ENCODE measurements at places on chromosomes 5 and 9.
A peak's percentile ranks its signal among the peaks of the same experiment; 100 is the strongest.

DNA sequence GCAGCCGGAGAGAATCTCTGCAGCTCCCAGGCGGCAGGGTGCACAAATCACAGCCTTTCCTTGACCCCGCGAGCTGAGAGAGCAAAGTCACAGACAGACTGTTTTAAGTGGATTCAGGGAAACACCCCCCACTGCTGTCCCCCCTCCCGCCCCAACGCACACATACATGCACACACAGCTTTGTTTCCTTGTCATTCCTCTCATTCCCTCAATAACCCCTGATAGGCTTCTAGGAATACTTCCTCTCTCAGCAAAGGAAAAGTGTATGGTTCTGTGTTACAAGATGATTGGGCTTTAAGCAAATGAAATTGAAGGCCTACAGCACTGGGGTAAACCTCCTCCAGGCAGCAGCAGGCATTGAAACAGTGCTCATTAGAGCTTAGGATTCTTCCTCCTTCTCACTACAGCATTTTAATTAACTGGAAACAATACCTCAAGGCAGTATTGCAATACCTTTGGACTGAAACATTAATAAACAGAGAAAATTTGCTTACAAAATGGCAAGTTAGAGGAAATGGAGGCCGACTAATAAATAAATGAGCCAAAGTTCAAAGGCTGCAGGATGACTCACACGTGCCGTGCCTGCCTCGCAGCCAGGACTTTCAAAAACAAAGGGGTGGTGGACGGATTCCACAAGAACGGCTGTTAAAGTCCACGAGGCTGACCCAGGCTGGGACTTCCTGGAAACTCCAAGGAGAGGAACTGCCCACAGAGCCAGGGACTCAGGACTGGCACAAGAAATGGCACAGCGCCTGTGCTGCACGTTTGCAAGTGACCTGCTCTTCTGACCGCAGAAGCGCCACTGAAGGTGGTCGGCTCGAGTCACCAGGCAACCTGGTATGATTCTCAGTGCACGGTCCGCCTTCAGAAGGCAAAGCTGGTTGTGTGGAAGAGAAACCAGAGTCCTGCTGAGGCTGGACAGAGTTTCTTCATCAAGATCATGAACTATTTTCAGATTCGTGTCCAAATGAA, 236.2 kb downstream of the SYK start:
- no peak for DNase-seq

DNA sequence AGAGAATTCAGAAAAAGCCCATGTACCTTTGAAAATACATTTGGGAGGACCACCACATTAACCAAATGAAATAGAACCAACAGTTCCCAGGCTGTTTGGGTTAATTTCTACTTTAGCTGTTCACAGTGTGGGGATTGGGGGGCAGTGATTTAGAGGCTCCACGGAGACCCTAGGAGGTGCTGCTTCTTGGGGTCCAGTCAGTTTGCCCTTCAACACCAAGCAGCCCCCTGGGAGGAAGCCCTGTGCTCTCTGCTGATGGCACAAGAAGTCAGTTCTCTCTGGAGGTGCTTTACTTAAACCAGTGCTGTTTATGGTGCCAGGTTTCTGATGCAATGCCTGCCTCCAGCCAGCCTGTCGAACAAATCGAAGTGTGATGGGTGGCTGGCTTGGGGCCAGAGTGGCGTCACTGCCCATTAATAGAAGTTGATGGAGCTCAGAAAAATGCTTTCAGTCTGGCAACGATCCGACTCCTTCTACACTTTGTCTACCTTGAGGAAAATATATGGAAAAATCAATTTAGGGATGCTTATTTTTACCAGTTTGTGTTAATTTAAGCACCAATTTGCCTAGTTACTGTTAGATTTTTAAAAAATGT, 134.0 kb downstream of the SNX18 start:
- peak; percentile 84 for DNase-seq

GRCh38 chr5:143114481-143114880, 289.0 kb downstream of the NR3C1 start:
- DNase-seq, result no peak

- no peak for DNase-seq
Observed at GRCh38 chr5:9062873-9063272, 483.0 kb downstream of the SEMA5A start.

DNA sequence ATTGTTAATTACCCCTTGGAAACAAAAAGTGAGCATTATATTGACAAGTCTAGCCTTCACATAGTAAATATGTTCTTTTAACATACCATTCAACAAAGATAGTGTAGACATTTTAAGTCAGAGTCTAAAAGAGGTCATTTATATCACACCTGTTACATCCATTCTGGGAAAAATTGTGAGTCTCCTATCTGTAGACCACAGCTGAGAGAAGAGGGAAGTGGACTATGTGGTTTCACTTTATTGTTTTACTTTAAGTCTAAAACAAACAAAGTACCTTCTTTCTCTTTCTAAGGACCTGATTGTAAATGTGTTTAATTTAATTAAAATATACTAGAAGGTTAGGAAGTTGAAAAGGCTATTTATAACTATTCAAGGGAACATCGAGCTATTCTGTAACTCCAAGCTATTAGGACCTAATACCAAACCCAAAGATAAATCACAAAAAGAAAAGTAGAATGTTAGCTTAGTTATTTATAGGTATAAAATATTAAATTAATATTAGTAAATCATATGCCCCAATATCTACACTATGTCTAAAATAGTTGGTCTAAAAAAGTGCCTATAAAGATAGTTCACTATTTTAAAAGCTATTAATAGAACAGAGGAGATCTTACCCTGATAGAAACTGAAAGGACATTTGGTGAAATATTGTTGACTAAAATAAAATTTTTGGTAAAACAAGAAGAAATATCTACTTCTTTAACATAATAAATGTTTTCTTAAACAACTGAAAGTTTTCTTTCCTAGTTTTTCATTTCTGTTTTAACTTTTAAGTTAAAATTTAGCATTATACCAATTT, 134.9 kb downstream of the TMEM167A start:
- no peak for DNase-seq

DNA sequence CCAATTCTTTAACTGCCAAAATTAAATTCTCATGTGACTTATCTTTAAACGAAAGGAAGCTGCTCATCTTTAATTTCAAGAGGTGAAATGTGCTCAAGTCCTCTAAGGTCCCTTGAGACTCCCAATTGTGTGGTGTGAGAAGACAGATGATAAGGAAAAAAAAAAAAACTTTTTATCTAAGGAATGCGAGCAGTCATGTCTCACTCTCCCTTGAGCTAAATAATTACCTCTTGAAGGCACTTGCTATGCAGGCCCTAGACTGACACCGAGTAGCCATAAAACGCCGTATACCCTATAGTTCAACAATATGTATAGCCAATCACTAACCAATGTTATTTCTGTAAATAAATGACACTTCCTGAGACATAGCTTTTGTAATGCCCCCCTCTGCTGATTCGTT, 1.5 kb upstream of the DTWD2 start:
- no peak for DNase-seq

DNA sequence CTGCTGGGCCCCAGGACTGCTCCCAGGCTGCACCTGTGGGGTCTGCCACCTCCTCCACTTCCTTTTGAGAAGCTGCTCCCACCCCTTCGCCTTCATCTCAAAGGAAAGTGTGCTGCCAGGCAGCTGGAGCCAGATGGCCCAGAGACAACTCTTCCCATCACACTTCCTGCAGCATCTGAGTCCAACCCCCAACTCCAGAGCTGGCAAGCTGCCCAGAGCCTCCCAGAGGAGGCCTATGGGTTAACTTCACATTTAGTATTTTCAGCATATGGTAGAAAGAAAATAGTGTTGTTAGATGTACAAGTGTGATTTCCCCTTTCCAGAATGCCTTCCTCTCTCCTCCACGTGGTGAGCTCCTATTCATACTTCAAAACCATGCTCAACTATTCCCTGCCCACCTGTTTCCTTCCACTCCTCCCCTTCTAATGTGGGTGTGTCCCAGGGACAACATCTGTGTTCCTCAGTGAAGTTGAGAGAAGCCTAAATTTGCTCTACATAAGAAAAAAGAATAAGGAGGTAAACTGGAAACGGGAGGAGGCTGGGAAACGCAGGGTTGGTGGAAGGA, 38.6 kb upstream of the KCNMB1 start:
- DNase-seq, result no peak

DNA sequence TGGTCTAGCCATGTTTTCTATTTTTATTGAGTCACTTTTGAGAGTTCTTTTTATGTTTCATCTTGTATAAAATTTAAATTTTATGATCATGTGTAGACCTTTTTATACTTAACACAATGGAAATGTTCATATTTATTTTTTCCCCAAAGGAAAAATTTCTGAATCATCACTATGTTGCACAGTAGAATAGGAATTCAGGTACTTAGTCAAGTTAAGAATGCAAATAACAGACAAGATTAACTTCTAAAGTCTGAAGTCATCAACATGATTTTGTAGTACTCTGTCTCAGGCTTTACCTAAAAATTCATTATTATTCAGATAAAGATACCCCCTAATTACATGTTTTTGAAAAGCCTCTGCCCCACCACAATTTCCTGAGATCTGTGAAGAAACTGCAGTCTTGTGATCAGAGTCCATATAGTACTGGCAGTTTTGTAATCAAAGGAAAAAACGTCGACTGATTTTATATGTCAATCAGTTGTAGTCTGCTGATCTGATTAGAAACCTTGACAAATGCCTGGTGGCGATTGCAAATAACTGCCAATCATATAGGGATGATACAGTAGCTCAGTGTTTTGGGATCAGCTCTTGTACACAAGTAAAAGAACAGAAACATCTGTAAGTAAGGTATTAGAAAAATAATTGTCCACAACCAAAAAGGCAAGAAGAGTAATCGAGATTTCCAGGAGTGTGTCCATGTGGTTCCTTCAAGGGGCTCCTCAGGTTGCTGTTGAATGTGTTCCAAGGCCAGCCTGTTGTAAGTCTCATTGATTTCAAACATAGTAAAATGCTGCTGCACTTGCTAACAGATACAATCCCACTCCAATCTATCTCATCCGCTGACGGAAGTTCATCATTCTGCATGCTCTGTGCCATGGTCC, 352.4 kb downstream of the ARRDC3 start:
- no peak for DNase-seq

GRCh38 chr5:35202319-35203111, 27.8 kb downstream of the PRLR start:
- DNase-seq, result no peak

- DNase-seq, result no peak
Observed at GRCh38 chr5:108801301-108801700, 53.6 kb downstream of the FER start.

DNA sequence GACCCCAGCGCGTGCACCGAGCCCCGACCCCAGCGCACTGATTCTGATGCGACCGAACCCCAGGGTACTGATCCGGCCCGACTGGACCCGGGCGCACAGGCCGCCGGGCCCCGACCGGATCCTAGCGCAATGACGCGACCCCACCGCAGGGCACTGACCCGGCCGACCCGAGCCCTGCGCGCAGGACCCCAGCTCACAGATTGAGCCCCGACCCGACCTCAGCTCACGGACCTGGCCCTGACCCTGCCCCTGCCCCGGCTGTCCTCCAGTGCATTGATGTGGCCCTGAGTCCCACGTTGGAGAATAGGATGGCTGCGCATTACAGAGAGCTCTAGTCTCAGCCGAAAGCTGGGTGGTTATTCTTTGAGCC, 438 bp downstream of the TRIP13 start:
- DNase-seq, result no peak

DNA sequence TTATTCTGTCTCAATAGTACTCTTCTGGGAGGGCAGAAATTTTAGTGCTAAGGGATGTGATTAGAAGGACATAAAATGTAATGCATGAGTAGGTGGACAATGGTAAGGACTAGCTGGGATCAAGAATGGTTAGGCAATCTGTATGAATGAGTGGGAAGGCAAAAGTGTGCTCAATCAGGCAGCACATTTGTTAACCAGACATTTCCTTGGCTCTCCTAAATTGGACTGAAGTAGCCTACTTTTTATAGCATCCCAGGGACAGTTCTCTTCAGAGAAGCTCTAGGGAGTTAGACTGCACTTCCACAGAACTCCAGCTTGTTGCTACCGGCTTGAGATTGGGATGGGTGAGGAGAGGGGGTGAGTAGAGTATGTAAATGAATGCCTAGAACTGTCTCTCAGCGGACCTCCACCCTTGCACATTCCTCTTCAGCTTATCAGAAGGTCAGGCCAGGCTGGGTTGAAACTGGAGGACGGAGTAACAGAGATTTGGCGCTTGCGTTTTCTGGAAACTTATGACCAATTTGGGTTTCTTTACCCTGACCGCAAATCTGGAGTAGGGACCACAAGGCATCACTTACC, 19.0 kb upstream of the ARL14EPL start:
- no peak for DNase-seq

- no peak for DNase-seq
Observed at GRCh38 chr5:80559244-80559643, 10.8 kb downstream of the ANKRD34B start.

DNA sequence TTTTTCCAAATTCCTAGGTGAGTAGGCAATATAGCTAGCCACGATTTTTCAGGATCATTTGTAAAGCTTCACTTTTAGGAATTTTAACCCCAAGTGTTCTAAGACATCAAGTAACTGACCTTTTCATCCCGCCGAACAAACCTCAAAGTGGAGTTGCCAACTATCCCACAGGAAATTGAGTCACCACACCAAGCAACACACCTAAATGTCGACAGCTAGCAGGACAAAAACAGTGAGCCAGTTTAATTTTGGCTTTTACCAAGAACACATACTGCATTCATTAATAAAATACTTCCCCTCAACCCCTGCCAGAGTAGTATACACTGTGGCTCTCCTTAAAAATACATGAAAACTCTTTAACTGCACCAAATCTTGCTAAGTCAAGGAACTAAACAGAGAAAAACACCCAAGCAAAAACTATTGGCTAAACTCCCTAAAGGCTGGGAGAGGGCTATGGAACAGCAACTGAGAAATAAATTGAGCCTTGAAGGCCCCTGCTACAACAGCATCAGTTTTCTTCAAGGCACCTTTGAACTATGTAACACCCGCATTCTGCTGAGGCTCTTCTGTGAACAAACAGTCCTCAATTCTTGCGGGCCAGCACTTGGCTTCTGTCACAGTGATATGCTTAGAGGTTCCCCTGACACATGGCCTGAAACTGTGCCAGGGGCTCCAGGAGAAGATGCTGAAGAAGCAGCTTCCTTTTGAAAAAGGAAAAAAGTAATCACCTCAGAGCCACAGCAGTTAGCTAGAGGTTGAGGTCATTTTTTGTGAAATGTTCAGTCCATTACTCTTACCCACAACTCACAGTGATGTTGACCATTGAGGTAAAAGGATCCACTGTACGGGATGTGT, 459.6 kb downstream of the RAB3C start:
- no peak for DNase-seq

DNA sequence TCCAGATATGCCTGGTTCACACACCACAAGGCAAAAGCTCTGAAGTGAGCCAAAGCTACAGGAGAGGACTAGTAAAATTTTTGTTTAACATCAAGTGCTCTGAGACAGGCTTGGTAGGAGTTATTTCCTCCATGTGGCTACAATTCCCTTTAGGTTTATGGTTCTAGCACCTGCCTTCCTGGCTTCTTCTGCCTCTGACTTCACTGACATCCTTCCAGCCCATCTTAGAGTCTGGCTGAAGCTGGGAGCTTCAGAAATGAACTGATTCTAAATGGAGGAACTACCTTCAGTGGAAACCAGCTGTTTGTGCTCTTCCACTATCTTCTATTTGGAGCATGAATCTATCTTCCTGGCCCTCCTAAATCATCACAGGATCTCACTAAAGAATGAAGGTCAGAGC, 215.3 kb upstream of the FBXL7 start:
- no peak for DNase-seq
